BE2C (cell line): ENCODE measurements at places on chromosomes 7 and 10.
A peak's percentile ranks its signal among the peaks of the same experiment; 100 is the strongest.

DNA sequence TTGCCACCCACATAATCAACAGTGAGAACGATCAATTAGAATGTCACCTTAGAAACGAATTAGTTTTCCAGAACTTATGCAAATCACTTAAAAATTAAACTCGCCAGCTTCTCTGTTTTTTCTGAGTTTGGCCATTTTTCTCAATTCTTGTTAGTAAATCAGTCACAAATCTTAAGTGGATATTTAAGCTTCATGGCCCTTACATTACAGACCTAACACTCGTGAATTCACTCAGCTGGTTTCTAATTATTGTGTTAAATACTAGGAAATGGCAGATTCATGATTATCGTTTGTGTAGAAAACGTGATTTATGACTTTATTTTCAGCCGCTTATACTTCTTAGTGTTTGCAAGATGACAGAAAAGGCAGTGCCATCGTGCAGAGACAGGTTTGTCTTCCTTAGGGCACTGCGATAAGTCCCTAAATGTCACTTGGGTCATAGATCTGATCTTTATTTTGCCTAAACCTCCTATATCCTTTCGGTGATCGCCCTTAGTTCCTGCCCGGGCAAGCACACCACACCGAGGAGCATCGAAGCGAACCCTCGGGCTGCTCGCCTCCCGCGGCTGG, 587 bp upstream of the CELF2 start:
- DNase-seq = no peak

- DNase-seq = no peak
These were observed 752 bp upstream of the CAMK2G start for GRCh38 chr10:73875139-73875475.

DNA sequence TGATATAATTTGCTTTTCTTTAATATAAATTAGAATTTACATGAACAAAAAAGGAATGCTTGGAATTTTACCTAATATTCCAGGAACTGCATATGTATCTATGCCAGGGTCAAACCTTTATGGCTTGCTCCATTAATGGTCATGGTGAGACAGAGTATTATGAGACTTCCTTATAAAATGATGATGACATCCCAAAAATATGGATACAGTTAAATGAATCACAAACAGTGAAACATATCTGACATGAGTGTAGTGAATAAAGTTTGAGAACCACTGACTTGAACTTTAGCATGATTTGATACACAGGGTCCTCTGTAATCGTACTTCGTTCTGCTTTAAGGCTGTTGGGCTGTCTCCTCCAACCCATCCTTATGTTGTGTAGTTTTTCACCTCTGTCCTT, 51.8 kb downstream of the MARCHF5 start:
- no peak for DNase-seq

DNA sequence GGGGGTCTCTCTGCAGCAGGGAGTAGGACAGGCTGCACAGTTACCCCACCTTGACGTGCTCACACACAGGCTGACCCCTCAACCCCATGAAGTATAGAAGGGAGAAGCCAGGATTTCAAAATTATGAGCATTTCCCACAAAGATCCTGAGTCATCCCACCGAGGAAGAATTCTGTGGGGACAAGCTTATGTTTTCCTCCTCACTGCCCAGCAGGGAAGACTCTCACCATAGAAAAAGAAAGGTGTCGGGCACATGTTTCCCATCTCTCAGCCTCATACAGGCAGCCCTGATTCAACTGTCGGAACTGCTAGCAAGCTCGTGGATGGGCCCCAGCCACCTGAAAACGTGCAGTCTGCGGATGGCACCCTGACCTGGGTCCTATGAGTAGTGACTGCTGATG, 499.7 kb upstream of the MKI67 start:
- DNase-seq = no peak

DNA sequence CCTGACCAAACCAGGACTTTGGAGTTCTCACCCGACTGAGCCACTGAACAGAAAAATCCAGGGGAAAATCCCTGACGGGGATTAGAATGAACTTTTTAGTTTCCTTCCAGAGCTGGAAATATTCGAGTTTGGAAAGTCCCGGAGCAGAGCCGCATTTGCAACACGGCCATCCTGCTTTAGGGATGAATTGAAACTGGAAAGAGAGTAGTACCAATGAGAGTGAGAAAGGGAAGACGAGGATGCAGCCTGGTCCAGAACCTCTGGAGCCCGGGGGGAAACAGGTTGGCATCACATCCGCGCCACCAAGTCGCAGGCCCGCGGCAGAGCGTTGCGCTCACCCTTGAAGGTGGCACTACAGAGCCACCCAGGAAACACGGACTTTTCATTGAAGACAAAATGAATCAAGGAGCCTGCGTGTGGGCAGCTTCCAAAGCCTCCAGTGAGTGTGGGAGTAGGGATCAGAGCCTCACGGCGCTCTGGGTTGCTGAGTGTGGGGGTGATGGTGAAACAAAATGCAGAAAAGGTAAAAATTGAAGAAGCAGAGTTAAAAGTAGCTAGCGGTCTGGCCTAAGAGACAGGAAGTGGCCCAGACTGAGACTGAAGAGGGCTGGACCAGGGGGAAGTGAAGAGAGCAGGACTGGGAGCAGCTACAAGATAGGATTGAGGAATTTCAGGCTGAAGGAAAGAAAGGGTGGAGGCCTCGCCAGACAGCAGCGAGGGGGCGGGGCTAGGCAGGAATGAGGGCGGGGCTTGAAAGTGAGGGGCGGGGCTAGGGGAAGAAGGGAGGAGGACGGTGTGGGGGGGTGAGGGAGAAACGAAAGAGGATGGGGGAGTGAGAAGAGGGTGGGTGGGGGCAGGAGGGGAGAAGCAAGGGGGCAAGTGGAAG, 1.8 kb downstream of the SMURF1 start:
- DNase-seq = peak; percentile 42

- DNase-seq = no peak
These were observed 8.1 kb upstream of the FAM107B start for GRCh38 chr10:14782691-14783363.

DNA sequence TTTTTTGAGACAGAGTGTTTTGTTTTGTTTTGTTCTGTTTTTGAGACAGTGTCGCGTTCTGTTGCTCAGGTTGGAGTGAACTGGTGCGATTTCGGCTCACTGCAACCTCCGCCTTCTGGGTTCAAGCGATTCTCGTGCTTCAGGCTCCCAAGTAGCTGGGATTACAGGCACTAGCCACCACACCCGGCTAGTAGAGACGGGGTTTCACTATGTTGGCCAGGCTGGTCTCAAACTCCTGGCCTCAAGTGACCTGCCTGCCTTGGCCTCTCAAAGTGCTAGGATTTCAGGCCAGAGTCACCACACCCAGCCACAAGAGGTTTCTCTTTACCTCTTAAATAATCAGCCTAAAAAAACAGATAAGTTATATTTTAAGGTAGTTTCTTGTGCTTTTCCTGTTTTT, 8.7 kb upstream of the ARHGAP12 start:
- no peak for DNase-seq

DNA sequence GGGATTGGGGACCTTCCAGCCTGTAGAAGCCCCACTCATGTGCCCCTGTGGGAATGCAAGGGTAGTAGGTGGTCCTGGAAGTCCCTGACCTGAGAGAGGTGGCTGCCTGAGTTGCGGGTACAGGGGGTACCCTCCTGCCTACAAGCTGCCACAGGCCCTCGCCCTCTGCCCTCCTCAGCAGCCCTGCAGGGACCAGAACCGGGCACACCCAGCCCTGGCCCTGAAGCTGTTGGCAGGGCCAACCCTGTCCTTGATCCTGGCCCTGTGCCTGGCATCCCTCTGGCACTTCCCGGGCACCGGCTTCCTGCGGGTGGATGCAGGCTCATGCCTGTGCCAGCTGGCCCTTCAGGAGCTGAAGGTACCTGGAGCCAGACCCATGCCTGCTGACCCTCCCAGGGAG, 54.9 kb upstream of the ELN start:
- no peak for DNase-seq

DNA sequence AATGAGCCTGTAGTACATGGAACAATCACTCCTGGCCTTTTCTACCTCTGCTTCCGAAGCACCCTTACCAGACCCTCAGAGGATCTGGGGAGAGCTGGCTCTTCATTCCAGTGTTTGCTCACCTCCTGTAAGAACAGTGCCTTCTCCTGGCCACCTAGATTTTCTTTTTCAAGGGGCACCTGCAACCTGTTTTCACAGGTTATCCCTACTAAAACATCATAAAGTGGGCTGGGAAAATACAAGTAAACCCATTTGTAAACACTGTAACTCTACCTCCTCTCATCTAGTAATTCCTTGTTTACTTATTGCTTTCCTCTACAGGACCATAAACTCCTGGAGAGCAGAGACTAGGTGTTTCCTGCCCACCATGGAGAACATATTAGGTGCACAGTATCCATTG, 1.1 kb downstream of the PIK3AP1 start:
- no peak for DNase-seq

DNA sequence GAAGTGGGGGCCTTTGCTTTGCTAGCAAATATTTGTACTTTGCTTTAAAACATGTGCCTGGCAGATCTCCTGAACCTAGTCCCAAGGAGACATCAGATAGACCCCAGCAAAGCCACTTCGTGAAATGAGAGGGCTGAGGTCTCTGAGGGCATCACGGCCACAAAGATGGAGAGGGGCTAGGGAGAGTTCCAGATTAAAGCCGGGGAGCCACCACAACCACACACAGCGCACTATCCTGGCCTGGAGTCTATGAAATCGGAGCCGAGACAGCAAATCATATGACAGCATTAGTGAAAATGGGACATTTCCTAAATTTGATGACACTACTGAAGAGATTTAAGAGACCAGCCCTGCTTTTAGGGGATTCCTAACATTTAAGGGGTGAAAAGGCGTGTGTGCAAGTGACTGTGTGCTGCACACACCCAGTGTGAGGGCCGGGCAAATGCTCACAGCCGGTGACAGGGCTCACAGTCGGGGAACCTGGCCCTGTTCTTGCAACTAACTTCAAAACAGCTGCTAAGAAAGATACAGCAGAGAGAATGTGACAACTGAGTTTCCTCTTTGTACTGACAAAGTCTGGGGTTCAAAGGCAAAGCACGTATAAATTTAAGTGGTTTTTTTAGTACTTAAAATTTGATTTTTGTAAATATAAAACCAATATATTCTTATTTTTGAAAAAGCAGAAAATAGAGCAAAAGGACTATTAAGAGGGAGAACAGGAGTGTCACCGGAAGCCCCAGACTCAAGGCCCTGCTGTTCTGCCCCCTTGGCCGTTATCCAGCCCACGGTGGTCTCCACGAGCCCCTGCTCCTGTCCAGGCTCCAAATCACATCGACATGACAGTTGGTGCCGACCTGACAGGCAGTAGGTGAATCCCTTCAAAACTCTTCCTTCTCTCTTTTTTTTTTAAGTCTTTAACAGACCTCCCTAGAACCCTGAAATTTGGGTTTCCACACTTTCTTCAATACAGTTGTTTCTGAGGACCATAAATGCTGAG, 49.5 kb downstream of the VIPR2 start:
- DNase-seq = no peak

DNA sequence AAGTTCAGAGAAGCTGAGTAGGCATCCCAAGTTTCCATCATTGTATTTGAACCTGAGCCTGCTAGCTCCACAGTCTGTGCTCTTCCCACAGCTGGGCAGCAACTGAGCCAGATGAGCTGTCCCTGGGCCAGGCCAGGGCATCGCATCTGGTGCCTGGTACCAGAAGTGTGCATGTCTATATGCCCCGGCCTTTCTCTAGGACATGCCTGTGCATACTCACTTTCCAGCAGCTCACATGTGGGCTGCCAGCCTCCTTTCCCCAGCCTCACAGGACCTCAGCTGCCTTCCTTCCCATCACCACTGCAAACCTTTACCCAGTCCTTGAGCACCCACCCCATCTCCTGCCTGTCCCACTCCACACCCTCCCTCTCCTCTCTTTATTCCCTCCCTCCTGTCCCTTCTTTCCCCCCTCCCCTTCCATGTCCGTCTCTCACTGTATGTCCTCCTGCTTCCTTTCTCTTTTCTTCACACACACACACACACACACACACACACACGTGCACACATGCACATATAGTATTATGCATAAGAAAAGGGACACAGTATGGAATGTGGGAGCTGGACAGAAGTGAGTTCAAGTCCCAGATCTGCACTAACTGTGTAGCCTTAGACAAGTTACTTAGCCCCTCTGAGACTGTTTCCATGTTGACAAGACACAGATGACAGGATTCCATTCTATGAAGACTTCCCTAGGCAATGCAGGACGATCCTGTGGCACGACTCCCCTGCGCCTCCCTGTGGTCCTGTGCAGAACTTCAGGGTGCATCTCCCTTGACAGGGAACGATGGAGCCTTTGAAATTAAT, 10.9 kb downstream of the CDHR1 start:
- DNase-seq = peak; percentile 67

- peak; percentile 39 for DNase-seq
These were observed 37.5 kb downstream of the PWWP2B start for GRCh38 chr10:132434405-132435005.

DNA sequence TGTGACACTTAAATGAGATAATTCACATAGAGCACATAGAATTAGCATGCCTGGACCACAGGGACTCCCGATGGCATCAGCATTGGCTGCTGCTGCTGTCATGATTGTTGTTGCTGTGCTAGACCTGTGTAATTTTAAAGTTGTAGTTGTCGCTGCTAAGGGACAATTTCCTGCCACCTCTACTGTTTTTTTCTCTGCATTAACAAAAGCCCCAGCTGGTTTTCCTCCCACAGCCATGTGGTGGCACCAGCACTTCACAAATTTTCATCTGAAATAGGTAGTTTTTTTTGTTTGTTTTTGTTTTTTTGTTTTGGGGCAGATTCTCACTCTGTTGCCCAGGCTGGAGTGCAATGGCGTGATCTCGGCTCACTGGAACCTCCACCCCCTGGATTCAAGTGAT, 25.4 kb upstream of the PRXL2A start:
- peak; percentile 25 for DNase-seq

DNA sequence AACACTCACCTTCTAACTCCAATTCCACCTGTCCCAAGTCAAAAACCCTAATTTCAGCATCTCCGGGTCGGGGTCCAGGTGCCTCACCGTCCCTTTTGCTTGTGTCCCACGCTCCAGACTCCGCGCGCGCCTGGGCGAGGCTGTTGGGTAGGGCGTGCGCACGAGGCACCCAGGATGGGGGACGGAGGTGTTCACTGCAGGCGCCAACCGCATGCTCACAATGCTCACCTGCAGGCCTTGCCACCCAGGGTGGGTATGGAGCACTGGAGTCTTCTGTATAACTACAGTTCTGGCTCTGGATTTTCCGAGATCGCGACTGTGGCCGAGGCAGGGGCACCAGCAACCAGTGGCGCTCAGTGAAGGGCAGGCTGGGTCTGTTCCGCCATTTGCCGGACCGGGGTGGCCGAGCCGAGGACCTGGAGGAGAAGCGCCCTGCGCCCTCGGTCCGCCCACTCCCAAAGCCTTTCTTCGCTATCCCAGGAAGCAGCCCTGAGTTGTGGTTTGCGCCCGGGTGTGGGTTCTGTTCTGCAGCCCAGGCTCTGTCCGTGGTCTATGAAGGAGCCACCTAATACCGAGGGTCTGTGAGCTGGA, 8.7 kb downstream of the FAM200A start:
- no peak for DNase-seq

- no peak for DNase-seq
These were observed 888.2 kb downstream of the LRMDA start for GRCh38 chr10:76319661-76320060.

GRCh38 chr7:7732621-7733281, 14.3 kb upstream of the RPA3 start:
- no peak for DNase-seq

GRCh38 chr10:58837826-58838225, 325.2 kb downstream of the BICC1 start:
- DNase-seq = no peak

- DNase-seq = no peak
These were observed 750.3 kb downstream of the REEP3 start for GRCh38 chr10:64271508-64271907.
